ENCODE measurements at places on chromosomes 2 and 18.

DNA sequence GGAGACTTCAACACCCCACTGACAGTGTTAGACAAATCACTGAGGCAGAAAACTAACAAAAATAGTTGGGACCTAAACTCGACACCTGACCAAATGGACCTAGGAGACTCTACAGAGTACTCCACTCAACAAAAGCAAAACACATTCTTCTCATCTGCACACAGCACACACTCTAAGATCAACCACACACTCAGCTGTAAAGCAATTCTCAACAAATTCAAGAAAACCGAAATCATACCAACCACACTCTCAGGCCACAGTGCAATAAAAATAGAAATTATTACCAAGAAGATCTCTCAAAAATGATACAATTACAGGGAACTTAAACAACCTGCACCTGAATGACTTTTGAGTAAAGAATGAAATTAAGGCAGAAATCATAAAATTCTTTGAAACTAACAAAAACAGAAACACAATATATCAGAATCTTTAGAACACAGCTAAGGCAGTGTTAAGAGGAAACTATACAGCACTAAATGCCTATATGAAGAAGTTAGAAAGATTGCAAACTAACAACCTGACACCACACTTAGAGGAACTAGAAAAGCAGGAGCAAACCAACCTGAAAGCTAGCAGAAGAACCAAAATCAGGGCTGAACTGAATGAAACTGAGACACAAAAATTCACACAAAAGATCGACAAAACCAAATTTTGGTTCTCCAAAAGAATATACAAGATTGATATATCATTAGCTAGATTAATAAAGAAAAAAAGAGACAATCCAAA, 46.3 kb downstream of the RTTN start:
- no peak for DNase-seq

DNA sequence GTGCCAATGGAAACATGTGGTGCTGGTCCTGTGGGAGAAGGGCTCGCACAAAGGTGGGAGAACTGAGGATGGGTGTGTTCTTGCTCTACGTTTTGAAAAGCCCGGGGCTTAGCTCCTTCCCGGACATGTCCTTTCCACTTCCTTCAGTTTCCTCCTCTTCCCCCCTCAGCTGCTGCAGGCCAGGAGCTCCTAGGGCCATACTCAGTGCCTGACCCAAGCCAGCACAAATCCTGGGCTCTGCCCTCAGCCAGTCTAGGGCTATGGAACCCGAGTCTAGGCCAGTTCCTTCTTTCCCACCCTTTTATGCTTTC, 1.4 kb upstream of the SIX2 start:
- no peak for DNase-seq

GRCh38 chr18:47108998-47109405, 41.3 kb downstream of the HDHD2 start:
- no peak for DNase-seq

DNA sequence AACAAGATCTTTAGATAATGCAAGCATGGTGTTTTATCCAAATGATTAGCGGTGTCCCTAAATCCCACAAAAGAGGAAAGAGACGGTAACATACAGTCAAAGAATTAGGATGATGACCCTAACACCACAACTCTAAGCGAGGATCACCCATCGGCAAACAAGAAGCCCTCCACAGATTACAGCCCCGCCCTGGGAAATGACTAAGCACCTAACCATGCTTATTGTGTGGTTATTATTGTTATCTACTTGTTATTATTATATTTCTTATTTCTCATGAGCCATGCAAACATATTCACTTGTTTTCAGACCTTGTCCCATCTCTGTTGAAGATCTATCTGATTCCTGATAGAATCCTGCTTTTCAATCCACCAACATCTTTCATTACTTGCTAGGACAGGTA, 651.3 kb downstream of the NYAP2 start:
- no peak for DNase-seq

DNA sequence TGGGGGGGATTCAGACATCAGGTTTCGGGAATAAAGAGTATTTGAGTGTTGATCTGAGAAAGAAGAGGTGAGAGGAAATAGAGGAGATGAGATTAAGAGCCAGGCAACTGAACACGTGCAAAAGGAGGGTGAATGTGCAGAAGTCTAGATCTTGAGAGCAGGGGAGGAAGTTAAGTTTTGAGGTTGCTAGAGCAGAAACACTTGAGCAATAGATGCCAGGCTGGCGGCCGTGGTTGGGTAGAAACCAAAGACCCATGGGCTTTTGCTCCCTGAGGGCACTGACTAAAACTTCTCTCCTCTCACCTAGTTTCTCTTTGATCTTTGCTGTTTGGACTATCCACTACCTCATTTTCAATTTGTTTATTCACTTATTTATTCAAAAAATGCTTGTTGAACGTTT, 116.0 kb downstream of the CDC42EP3 start:
- DNase-seq = no peak

GRCh38 chr2:137980459-137980858, 16.2 kb downstream of the HNMT start:
- no peak for DNase-seq

GRCh38 chr2:42931146-42931817, 138.9 kb upstream of the HAAO start:
- DNase-seq = no peak
